Endothelial cell (in vitro differentiated cells): ENCODE measurements at places on chromosomes 12 and 14.
A peak's percentile ranks its signal among the peaks of the same experiment; 100 is the strongest.

- no peak for DNase-seq
Observed at GRCh38 chr14:61599942-61600341, 95.4 kb upstream of the HIF1A start.

DNA sequence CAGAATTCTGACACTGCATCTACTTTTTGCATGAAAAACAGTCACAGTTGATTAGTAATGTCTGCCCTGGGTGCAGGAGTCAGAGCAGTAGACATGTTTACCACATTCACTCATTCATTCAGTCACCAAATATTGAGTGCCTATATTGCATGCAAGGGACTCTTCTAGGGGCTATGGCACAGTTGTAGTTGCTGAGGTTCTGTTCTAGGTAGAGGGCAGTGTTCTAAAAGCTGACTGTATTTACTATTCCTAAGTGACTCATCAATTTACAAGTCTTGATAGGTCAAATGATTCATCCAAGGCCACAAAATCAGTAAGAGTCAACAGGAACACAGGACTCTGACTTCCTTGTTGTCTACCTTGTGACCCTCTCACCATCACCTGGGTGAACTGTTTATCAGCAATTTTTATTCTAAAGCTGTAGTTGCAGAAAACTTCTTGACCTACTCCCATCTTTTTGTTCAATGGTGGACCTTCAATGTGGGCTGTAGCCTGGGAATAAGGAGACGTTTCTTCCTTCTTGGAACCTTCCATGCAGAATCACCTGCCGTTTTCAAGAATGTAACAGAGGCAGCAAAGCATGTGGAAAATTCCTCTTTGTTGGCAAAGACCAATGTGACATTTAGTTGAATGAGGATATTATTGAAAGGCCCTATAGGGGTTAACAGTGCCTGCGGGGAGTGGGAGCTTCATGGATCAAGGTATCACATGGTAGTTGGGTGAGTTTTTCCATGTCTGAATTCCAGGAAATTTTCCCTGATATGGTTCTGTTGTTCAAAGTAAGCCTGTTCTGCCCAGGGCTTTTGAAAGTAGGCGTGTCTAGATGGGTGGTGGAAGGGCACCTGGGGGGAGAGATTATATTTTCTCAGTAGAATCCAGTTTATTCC, 223.2 kb downstream of the KTN1 start:
- DNase-seq, result no peak

GRCh38 chr14:67957946-67958345, 138.4 kb downstream of the RAD51B start:
- DNase-seq, result no peak

DNA sequence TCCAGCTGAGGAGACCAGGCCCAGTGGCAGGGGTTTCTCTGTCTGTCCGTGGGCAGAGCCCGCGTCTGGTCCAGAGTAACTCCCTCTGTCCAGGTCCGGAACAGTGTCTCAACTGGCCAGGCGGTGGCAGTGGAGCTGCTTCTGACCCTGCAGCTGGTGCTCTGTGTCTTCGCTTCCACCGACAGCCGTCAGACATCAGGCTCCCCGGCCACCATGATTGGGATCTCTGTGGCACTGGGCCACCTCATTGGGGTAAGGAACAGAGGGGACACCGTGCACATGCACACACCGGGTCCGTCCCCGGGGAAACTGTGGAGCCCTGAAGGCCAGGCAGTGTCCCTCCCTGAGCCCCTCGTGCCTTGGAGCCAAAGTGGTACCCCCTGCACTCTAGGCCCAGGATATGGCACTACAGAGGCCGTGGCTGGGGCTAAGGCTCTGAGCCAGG, 1.5 kb downstream of the AQP6 start:
- peak; percentile 63 for DNase-seq

DNA sequence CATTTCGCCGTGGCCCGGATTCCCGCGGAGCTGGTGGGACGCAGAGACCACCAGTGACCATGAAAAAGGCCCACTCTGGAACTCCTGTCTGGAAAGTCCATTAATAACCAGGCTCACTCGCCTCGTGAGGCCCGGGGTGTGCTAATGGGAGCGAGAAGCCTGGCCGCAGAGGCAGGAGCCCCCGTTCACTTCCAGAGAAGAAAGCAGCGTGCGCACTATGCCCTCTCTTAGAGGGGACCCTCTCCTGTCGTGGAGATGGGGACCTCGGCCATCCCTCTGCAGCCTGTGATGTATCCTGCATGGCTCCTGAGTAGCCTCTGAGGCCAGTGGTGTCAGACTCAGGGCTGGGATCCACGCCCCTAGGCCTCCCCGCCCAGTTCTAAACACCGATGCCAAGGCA, 134.1 kb upstream of the VRK1 start:
- DNase-seq, result no peak

DNA sequence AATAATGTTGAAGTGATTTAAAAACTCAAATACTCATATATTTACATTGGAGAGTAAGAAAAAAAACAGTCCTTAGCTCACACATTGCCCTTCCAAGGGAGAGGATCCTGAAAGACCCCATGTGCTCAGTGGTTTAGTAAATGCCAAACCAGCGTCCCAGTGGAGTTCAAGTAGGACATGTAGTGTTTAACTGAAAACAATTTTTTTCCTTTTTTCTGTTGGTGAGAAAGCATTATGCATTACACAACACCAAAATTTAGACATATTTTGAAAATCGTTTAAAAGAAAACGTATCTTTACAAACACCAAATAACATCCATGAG, 33.6 kb downstream of the UBR7 start:
- no peak for DNase-seq

DNA sequence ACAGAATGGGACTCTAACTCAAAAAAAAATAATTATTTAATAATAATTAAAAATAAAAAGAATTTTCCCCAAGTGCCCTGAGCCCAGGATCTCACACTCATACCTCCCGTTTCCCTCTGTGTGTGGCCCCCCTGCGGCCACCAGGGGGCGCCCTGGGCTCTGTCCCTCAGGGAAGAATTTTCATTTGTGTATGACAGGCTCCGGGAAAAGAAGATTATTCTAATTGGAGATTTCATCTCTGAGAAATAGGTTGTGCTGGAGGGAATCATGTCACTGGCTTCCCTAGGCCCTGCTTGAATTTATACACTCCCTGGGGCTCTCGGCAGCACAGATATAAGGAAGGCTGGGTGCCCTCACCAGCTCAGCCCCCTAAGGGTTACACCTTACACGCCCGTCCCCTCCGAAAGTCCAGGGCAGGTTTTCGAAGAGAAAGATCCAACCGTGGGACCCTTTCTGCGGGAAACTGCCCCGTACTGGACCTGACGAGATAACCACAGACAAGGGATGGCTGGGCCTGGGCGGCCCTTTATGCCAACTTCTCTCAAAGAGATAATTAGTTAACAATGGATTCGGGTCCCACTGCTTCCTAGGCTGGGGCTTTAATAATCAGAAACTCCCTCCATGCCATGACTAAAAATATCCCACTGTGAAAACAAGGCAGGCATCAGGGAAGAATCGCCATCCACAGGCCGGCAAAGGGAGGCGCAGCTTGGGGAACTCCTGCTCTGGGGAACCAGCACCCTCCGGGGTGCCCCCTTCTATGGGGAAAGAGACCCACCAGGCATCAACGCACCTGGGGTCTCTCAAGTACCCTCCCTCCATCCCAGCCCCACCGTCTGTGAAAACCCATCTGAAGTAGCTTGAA, 80.7 kb downstream of the KDM2B start:
- DNase-seq, result peak; percentile 78

- no peak for DNase-seq
Observed at GRCh38 chr14:100648474-100649172, 61.4 kb upstream of the BEGAIN start.

DNA sequence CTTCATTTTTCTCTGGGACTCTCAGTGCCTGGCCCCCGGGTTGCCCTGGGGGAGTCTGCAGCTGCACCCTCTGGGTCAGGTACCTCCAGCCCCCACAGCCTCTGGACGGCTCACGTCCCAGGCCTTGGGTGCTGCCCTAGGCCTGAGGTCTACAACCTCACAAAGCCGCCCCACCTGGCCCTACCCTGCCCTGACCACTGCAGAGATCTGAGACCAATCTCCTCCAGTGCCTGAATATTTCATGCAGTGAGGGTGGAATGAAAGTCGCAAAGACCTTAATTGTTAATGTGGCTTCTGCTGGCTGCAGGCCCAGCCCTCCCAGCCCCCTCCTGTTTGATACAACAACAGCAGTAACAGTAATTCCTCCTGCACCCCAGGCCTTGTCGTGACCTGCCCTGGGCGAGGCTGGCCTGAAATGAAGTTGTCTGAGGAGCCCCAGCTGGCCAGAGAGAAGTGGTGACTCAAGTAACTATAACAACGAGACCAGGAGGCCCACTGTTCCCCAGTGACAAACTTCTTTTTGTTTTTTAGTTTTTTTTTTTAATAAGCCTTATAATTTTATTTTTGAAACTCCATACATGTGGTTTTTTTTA, 8.8 kb upstream of the CCDC85C start:
- DNase-seq, result no peak

GRCh38 chr14:65303190-65303898, 109.2 kb upstream of the FUT8 start:
- DNase-seq, result no peak

GRCh38 chr14:70887207-70887681, 20.0 kb upstream of the PCNX1 start:
- no peak for DNase-seq

DNA sequence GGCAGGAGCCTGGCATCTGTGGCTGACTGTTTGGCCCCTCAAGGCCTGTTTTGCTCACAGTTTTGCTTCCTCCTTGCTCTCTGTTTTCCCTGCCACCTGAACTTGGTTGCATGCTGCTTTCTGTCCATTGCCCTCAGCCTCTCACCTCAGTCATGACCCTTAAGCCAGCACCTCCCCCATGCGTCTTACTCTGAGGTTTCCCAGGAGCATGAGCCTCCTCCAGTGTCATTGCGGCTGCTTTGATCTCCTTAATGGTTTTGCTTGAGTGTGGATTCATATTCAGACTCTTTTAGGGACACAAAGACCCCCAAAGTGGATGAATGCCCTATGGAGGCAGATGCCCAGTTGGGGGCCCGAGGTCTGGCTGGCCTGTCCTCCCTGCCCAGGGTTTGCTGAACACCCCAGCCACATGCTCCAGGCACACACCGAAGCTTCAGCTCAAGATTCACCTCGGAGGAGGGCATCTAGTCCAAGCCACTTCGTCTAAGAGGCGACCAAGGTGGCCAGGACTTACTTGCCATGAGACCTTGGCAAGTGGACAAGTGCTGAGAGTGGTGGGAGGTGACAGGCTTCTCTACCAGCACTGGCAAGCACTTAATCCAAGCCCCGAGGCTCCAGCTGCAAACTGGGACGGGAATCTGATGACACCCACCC, 95.4 kb upstream of the DIO3 start:
- no peak for DNase-seq

DNA sequence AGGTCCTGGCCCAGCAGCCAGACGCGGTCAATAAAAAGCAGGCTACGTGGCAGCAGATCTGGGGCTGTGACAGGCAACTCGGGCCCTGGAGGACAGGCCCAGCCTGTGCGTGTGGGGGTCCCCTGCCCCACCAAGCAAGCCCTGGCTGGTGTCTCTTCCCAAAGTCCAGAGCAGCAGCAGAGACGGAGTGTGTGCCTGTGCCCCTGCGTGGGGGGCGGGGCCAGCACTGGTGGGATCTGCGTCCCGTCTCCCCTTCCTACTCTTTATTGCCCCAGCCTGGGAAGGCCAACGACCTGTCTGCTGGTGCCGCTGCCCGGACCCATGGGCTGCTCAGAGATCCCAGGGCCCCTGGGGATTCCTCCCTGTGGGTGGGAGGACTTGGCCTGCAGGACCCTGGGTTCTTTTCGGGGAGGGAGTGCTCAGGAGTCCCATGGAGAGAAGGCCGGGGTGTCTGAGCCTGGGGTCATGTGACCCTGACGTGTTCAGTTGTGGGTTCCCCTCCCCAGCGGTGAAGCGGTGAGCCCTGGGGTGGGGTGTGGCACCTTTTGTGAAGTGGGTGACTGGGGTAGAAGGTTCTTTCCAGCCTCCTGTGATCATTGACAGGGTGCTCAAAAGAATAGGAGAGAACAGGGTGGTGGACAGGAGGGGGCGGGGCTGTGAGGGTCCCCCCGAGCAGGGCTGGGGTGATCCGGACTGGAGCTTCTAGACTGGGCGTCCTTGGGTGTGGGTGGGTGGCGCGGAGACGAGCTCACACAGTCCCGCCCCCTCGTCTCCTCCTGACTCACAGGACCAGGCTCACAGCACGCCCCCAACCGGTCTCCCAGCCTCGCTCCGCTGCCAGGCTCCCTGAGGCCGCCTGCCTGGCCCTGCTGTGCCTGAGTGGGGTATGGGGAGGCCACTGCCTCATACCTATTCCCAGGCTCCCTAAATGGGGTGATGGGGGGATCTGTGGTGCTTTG, 22.4 kb downstream of the ASPG start:
- DNase-seq, result no peak

DNA sequence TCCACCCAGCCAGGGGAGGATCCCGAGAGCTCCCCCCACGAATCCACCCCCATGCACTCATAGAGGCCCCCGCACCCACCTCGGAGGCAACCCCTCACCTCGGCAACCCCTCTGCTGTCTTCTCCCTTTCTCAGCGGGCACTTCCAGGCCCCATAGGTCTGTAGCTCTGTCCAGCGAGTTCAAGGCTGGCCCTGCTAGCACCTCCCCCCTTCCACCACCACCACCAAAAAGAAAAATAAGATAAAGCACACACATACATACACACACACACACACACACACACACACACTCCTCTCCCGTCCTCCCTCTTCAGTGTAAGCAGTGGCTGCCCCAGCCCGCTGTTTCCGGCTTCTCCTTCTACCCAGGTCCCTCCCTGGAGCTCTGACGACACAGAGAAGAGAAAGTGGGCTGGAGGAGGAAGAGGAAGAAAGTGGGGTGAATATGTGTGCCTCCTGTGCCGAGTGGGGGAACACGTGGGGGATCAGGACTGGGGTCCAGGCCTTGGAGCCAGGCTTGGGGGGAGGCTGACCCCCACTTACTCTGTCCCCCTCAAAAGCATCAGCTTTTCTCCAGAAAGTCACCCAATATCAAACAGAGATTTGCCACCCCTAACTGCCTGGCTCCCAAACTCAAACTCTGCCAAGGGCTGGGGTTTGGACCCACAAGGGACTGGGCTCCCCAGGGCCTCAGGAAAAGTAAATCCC, at the start of gene STAT6:
Gene STAT6 (minus strand): TSS at position 332 of the 704 bp plus-strand sequence. CDS start 3,084 bp downstream, outside the sequence.
- DNase-seq, result peak; percentile 58

- DNase-seq, result no peak
Observed at GRCh38 chr14:96092936-96093335, 53.8 kb downstream of the C14orf132 start.

DNA sequence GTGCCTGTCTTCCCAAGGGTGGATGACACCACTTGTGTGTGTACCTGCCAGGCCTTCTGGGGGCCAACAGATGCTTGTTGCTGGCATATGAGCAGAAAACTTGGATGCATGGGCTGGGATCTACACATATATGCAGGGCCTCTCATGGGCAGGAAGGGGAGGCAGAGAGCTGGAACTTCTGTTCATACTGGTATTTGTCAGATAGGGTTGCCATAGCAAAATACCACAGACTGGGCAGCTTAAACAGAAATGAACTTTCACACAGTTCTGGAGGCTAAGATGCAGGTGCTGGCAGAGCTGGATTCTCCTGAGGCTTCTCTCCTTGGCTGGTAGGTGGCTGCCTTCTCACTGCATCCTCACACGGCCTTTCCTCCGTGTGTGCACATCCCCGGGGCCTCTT, 121.8 kb downstream of the SUDS3 start:
- DNase-seq, result no peak

GRCh38 chr14:103279142-103280025, 54.7 kb upstream of the EIF5 start:
- DNase-seq, result no peak
